Left lung (tissue), 14 donors: ENCODE measurements at places on chromosomes 4 and X.

GRCh38 chr4:169940460-169940859, 85.7 kb downstream of the MFAP3L start:
- no peaks in the 10 kb centered on the region for H3K4me1 ChIP-seq
- H3K36me3 ChIP-seq = no peaks in the 10 kb centered on the region
- no peak for DNase-seq
- no peak overlapping the region for H3K4me3 ChIP-seq
- no peaks in the 10 kb centered on the region for H3K27me3 ChIP-seq

DNA sequence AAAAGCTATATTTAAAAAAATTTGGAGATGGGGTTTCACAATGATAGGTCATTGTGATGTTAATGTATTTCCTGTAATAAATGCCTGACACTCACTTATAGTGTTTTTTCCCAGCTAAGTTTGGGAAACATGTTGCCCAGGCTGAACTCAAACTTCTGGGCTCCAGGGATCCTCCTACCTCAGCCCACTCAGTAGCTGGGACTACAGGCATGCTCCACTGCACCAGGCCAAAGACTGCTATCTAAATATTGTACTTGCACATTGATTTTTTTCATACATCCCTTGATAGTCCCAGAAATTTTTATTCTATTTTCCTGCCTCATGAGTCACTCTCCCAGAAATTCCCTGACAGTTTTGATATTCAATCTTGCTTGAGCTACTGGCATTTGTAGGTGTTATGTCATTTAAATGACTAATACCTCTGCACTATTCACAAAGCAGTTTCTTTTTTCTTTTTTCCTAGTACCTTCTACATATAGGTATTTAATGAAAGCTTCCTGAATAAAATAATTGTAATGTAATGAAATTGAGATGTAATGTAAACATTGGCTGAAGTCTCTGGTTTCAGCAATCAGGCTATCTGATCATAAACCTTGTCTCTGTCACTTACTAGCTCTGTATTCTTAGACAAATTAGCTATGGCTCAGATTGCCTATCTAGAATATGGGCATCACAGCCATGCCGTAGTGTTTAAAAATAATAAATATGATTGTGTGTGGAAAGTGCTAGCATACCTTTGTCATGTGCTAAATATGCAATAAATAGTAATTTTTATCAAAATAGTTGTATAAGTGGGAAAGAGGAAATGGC, 1973.0 kb upstream of the AGA start:
- DNase-seq = no peak
- H3K27me3 ChIP-seq = no peaks in the 10 kb centered on the region
- no peaks in the 10 kb centered on the region for H3K4me1 ChIP-seq
- H3K27ac ChIP-seq = no peak overlapping the region
- no peaks in the 10 kb centered on the region for H3K36me3 ChIP-seq

GRCh38 chrX:15438332-15438731, 54.1 kb upstream of the VEGFD start:
- no peaks in the 10 kb centered on the region for H3K36me3 ChIP-seq
- DNase-seq = no peak

- H3K4me1 ChIP-seq = no peaks in the 10 kb centered on the region
- DNase-seq = no peak
- no peaks in the 10 kb centered on the region for H3K27me3 ChIP-seq
- H3K4me3 ChIP-seq = no peak overlapping the region
These were observed 93.2 kb downstream of the EFNB1 start for GRCh38 chrX:68922013-68922412.

GRCh38 chr4:112546476-112546875, 30.5 kb upstream of the NEUROG2 start:
- H3K27me3 ChIP-seq = no peaks in the 10 kb centered on the region
- DNase-seq = no peak
- H3K36me3 ChIP-seq = no peaks in the 10 kb centered on the region
- H3K4me1 ChIP-seq = no peaks in the 10 kb centered on the region
- no peak overlapping the region for H3K27ac ChIP-seq

GRCh38 chr4:55491486-55491885, 55.2 kb downstream of the CLOCK start:
- H3K27me3 ChIP-seq = no peaks in the 10 kb centered on the region
- H3K4me1 ChIP-seq = no peaks in the 10 kb centered on the region
- no peak overlapping the region for H3K4me3 ChIP-seq
- no peak overlapping the region for H3K27ac ChIP-seq
- peaks cover 24% of the 10 kb centered on the region for H3K36me3 ChIP-seq
- DNase-seq = no peak

- H3K4me1 ChIP-seq = no peaks in the 10 kb centered on the region
- H3K27ac ChIP-seq = no peak overlapping the region
- H3K36me3 ChIP-seq = no peaks in the 10 kb centered on the region
These were observed 92.3 kb upstream of the LCORL start for GRCh38 chr4:18113710-18114331.

GRCh38 chr4:42391981-42392380, 5.3 kb upstream of the SHISA3 start:
- no peaks in the 10 kb centered on the region for H3K4me1 ChIP-seq
- no peak overlapping the region for H3K4me3 ChIP-seq
- H3K36me3 ChIP-seq = no peaks in the 10 kb centered on the region
- no peak for DNase-seq
- peaks cover 32% of the 10 kb centered on the region for H3K27me3 ChIP-seq
- no peak overlapping the region for H3K27ac ChIP-seq

- H3K4me1 ChIP-seq = no peaks in the 10 kb centered on the region
- H3K27me3 ChIP-seq = no peaks in the 10 kb centered on the region
- H3K27ac ChIP-seq = no peak overlapping the region
- DNase-seq = no peak
These were observed 192.4 kb upstream of the RASGEF1B start for GRCh38 chr4:81664079-81664478.

DNA sequence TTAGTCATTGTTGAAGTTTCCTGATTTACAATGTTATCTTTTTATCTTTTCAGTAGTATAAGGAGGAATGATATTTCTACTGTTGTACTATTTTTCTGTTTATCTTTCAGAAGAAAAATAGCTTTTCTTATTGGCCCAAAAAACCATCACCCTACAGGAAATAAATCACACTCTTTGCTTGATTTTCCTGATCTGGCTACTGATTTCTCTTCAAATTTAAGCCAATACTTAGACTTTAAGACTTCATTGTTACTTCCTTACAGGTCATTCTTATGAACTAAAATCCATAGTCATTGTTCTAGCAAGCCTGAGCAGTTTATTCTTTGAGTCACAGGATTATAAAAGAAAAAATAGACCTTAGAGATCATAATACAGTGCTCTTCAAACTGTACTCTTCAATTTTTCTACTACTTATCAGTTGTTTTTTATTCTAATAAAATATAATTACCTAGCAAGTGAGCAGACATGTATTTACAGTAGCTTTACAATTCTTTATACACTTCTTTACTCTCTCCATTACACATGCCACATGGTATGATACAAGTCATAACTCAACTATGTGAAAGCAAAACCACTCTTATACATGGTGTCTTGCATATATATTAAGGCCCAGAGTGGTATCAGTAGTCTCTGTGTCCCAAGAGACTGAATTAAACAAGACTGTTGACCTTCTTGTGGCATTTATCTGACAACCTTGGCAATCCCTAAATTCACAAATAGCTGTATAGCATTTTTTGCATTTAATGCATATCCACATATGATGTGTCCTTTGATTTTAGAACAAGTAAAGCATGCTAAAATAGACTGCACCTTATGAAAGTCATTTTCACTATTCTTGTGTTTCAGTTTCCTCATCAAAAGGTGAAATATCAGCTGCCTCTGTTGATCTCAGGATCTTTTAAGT, 47.9 kb downstream of the TET2 start:
- peaks cover 33% of the 10 kb centered on the region for H3K4me1 ChIP-seq
- peak overlapping the region; percentile 16 for H3K27ac ChIP-seq
- no peak for DNase-seq
- no peak overlapping the region for H3K4me3 ChIP-seq
- no peaks in the 10 kb centered on the region for H3K27me3 ChIP-seq
- H3K36me3 ChIP-seq = no peaks in the 10 kb centered on the region

- H3K4me3 ChIP-seq = no peak overlapping the region
- no peaks in the 10 kb centered on the region for H3K36me3 ChIP-seq
- H3K4me1 ChIP-seq = no peaks in the 10 kb centered on the region
- no peak overlapping the region for H3K27ac ChIP-seq
These were observed 31.8 kb downstream of the NAA11 start for GRCh38 chr4:79294064-79294463.

DNA sequence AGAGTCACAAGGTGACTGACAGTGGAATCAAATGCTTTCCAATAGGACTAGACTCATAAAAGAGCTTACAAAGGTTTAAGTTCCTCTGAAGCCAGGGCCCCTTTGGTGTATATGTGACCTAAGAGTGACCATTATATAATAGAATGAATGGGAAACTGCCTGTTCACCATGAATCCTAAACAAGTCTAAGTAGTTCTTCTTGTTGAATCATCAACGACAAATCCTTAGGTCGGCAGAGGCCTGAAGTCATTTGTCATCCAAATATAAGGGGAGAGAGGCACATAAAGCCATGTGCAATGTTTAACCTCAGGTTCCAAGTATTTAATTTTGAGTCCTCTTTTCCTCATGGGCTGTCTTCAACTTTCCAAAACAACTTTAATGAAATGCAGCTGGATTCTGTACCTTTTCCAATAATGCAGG, 122.4 kb downstream of the RASL11B start:
- no peak for DNase-seq
- H3K27me3 ChIP-seq = no peaks in the 10 kb centered on the region
- H3K27ac ChIP-seq = no peak overlapping the region
- H3K4me1 ChIP-seq = peaks cover 6% of the 10 kb centered on the region
- no peak overlapping the region for H3K4me3 ChIP-seq

DNA sequence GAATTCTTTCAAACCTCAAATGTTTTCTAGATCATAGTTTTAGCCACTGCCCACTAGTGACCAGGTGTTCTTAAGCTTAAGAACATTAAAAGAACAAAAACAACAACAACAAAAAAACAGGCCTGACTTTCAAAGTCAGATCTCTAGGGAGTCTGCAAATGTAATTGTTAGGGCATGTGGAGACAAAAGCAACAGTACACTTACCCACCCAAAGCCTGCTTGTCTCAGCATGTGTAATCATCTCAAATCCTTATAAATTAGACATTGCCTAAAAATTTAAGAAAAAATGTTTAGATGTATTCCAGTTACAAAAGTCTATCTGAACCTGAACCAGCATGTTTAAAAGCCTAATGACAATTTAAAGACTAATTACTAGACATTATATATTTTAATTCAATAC, 79.9 kb downstream of the SLC7A11 start:
- H3K4me1 ChIP-seq = no peaks in the 10 kb centered on the region
- DNase-seq = no peak
- no peak overlapping the region for H3K4me3 ChIP-seq
- no peak overlapping the region for H3K27ac ChIP-seq
- no peaks in the 10 kb centered on the region for H3K27me3 ChIP-seq
- no peaks in the 10 kb centered on the region for H3K36me3 ChIP-seq

- no peak overlapping the region for H3K27ac ChIP-seq
- H3K27me3 ChIP-seq = no peaks in the 10 kb centered on the region
- no peaks in the 10 kb centered on the region for H3K36me3 ChIP-seq
- no peak overlapping the region for H3K4me3 ChIP-seq
- DNase-seq = no peak
These were observed 15.0 kb downstream of the CLDN2 start for GRCh38 chrX:106935175-106935574.

GRCh38 chr4:124525524-124525923, 187.0 kb downstream of the ANKRD50 start:
- no peaks in the 10 kb centered on the region for H3K27me3 ChIP-seq
- no peak overlapping the region for H3K27ac ChIP-seq
- peaks cover 3% of the 10 kb centered on the region for H3K4me1 ChIP-seq
- H3K4me3 ChIP-seq = no peak overlapping the region
- DNase-seq = peak; percentile 47

DNA sequence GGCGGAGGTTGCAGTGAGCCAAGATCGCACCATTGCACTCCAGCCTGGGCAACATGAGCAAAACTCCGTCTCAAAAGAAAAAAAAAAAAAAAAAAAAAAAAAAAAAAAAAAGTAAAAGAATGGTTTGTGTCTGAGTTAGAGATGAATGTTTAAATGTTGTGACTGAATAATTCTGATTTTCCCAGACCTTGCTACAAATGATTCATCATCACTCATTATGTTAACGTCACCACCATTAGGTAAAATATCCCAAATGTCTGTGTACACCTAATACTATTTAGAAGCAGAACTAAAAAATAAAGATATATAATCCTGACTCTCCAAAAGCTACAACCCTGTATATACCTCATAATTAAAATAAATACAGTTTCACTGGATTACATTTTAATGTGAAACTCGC, 70.8 kb downstream of the HHIP start:
- no peak for DNase-seq
- H3K27ac ChIP-seq = no peak overlapping the region
- no peaks in the 10 kb centered on the region for H3K4me1 ChIP-seq
- no peaks in the 10 kb centered on the region for H3K27me3 ChIP-seq

GRCh38 chr4:6318206-6318605, 48.6 kb downstream of the WFS1 start:
- no peaks in the 10 kb centered on the region for H3K27me3 ChIP-seq
- no peak overlapping the region for H3K27ac ChIP-seq
- H3K4me1 ChIP-seq = no peaks in the 10 kb centered on the region
- H3K4me3 ChIP-seq = no peak overlapping the region
- H3K36me3 ChIP-seq = no peaks in the 10 kb centered on the region

DNA sequence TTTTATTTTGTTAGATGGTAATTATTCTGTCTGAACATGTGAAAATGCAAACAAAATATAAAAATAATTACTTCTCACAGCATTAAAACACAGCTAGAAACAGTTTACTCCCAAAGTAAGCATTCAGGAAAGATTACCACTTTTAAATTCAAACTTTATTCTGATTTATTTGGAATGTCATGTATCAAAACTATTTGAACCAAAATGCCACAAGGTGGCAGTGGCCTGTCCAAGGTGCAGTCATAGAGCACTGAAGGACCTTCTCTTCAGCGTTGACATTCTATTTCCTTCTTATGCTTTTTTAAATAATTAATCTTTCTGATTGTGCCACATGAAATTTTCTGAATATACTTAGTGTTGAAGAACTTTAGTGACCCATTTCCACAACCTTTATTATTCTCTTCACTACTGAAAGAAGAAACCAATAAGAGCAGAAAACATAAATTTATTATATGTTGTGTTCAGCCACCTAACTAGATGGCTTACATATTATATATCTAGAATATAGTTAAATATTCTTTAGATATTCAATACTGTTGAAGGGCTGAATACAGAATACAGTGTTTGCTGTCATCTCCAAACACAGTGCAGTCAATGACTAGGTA, 283.6 kb downstream of the CFAP299 start:
- H3K4me3 ChIP-seq = no peak overlapping the region
- no peaks in the 10 kb centered on the region for H3K27me3 ChIP-seq
- no peaks in the 10 kb centered on the region for H3K36me3 ChIP-seq
- peaks cover 4% of the 10 kb centered on the region for H3K4me1 ChIP-seq
- no peak for DNase-seq

DNA sequence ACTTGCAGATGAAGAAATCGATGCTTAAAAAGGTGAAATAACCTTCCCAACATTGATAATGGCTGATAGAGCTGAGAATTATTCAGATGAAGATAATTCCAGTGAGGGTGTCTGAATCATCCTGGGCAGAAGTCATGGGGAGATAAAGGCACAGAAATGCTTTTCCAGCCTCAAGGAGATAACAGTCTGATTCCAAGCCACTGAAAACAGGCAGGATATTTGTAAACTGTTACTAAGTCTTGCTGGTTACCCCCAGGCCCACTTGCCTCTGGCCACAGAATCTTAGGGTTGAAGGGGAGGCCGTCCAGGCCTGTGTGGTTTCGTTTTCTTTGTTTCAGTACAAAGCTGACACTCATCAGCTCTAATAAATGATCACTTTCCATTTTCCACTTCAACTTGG, 158.5 kb downstream of the SH3KBP1 start:
- H3K36me3 ChIP-seq = no peaks in the 10 kb centered on the region
- peaks cover 7% of the 10 kb centered on the region for H3K4me1 ChIP-seq
- DNase-seq = no peak
- no peaks in the 10 kb centered on the region for H3K27me3 ChIP-seq
- no peak overlapping the region for H3K27ac ChIP-seq

GRCh38 chr4:86816501-86817273, 32.5 kb downstream of the SLC10A6 start:
- H3K27me3 ChIP-seq = no peaks in the 10 kb centered on the region
- no peak overlapping the region for H3K27ac ChIP-seq
- peaks cover 21% of the 10 kb centered on the region for H3K36me3 ChIP-seq
